ENCODE measurements at places on chromosomes 2 and 18.

DNA sequence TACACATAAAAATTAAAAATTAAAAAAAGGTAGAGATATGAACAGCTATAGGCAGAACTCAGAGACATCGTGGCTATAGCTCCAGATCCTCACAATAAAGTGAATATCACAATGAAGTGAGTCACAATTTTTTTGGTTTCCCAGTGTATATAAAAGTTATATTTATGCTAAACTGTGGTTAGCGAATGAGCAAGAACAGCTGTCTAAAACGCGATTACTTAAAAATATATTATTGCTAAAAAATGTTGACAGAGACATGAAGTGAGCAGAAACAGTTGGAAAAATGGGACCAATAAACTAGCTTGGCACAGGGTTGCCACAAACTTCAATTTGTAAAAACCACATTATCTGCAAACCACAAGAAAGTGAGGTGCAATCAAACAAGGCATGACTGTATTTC, 551.7 kb upstream of the NETO1 start:
- no peak for DNase-seq

DNA sequence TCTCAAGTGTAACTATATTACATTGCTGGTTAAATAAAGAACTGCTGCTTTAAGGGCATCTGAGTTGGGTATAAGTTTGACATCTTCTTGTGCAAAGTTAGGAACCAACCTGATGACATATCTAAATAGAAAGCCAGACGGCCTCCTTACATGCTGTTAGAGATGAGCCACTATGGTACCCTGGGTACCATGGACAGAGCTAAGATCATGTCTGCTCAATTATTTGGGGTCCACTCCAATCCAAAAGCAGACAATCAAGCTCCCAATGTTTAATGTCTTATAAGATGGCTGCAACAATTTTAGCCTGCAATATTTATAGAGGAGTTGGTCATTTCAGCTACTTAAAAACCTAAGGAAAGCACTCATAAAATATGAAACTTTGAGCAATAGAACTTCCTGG, 86.2 kb downstream of the UPP2 start:
- DNase-seq, result no peak

- no peak for DNase-seq
Observed at GRCh38 chr2:31429759-31430438, 15.4 kb upstream of the XDH start.

DNA sequence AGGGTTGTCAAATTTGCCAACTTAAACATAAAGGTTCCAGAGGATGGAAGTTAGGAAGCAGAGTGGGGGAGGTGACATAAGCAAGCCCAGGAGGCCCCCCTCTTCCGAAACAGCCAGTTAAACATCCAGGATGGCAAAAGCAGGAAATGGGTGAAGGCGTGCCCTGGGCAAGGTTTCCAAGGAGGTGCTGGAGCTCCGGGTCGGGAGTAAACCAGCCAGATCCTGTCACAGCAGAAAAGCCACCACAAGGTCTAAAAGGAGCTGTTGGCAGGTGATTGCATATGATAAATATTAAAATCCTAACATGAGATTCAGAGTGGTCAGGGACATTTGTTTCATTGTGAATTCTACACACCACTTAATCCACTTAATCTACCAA, 572.2 kb upstream of the SALL3 start:
- DNase-seq, result no peak

- no peak for DNase-seq
Observed at GRCh38 chr2:45585267-45585861, 25.7 kb downstream of the SRBD1 start.

DNA sequence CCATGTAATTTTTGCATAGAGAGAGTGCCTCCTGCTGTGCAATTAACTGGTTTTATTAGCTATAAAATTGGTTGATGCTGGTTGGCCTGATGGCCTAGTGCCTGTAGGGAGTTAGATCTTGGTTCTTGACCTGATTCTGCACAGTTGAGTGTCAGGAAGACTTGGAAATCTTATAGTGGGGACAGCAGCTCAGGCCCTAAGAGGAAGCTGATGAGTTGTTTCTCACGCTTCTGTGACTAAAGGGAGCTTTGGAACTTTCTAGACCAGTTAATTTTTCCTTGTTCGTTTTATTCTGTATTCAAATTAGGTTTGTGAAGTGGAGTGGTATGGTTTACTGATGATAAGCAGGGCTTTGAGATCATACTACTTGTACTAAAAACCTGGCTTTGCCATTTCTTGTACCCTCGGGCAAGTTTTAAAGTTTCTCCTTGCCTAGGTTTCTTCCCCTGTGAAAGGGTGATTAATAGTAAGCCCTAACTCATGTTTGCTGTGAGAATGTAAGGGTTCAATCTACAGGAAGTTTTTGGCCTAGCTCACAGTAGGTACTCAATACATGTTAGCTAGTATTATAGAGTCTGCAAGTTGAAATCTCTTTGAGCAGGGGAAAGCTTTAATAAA, 82.1 kb downstream of the MAP3K20 start:
- no peak for DNase-seq

DNA sequence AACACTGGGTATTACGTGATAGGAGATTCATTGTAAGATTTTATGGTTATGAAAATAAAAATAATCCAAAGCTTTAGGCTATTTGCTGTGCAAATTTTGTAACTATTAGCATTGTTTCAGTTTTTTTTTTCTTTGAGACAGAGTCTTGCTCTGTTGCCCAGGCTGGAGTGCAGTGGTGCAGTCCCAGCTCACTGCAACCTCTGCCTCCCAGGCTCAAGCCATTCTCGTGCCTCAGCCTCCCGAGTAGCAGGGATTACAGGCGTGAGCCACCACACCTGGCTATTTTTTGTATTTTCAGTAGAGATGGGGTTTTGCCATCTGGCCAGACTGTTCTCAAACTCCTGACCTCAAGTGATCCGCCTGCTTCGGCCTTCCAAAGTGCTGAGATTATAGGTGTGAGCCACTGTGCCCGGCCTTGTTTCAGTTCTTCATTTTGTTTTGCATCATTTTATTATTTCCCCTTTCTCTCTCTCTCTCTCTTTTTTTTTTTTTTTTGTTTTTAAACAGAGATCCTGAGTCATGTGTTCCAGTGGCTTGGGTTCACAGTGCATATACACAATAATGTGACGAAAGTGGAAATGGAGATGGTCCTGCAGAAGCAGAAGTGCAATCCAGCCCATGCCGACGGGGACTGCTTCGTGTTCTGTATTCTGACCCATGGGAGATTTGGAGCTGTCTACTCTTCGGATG, 25.8 kb downstream of the CASP10 start:
- DNase-seq, result no peak

- no peak for DNase-seq
Observed at GRCh38 chr2:12083713-12084419, 337.4 kb downstream of the LPIN1 start.

- no peak for DNase-seq
Observed at GRCh38 chr2:27427863-27428212, 593 bp upstream of the NRBP1 start.

- no peak for DNase-seq
Observed at GRCh38 chr2:3440477-3440876, 61.0 kb downstream of the TRAPPC12 start.

DNA sequence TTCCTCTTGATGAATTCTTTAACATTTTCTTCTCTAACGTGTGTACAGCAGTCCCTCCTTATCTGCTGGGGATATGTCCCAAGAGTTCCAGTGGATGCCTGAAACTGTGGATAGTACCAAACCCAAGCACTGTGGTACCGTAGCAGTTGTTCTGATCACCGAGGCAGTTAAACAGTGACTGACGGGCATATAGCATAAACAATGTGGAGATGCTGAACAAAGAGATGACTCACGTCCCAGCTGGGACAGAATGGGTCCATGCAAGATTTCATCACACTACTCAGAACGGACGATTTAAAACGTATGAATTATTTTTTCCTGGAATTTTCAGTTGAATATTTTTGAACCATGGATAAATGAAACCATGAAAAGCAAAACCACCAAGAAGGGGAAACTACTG, 54.5 kb upstream of the SPAG16 start:
- no peak for DNase-seq

DNA sequence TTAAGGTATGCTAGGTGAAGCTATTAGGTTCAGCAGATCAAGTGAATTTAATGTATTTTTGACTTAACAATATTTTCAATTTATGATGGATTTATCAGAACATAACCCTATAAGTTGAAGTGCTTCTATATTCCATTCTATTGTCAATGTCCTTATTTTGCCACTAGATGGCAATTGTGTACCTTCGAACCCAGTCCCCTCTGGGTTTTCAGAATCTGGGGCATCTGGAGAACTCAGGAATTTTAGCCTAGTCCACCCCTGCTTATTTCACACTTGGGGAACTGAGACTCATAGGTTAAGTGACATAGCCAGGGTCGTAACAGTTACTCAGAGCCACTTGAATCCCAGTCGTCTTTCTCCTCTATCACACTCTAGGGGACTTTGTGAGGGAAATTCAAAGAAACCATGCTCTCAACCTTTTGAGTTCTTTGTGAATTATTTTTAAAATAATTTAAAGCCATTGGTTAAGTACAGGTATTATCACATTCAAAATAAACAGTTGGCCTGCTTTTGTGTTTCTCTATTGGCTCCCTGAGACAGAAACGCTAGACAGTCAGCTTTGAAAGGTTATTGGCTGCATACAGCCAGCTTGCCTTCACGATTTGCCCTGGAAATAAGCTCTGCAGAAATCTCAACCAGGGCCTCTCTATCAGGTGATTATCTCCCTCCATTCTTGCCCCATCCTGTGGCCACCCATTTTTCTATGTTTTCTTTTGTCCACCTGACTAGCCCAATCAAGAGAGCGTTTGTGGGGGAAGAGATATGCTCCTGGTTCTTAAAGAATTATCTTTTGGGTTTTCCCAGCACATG, 145.0 kb downstream of the TTC27 start:
- no peak for DNase-seq

DNA sequence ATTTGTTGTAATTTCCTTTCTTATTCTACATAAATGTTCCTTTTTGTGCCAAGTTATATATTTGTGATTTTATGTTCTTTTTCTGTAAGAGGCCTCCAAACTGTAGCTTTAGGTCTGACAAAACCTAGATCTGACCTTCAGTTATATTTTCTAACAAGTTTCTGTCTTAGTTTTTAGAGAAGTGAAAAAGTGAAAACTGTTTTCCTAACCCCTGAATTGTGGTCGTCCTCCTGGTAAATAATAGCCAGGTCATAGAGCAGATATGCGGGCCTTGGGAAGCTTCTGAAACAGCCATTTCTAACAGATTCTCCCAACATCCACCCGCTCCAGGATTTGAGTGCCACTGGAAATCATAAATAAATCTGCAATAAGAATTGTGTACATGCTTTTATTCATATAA, 398.4 kb upstream of the CWC22 start:
- no peak for DNase-seq

- DNase-seq, result no peak
Observed at GRCh38 chr2:184215745-184216144, 382.6 kb upstream of the ZNF804A start.

- DNase-seq, result no peak
Observed at GRCh38 chr2:23590241-23590869, 205.4 kb downstream of the KLHL29 start.

DNA sequence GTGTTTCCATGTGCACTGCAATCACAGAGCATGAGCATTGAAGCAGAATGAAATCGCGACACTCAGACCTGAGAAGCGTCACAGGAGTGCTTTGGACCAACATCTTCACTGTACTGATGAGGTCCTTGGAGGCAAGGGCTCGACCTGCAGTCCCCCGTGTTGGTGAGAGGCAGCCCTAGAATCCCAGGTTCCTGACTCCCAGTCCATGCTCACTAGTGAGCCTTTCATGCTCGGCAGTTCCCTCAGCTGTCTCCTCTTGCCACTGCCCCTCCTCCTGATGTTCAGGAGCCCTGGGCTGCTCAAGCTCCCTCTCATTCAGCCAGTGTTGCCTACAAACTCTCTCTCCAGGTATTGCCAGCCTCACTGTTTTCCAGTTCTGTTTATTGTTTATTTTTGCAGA, 291.4 kb downstream of the DYSF start:
- DNase-seq, result no peak

DNA sequence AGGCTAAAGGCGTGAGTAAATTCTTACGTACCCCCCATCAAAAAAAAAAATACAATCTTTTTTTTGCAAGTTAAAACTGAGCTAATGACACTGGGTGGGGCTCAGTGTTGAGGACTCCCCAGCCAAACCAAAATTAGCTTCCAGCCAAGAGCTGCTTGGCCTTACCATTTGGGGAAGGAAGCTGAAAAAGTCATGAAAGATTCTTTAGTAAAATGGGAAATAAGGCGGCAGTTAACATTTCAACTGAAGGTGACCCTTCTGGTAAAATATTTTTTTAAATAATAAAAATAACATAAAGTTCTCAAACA, 16.4 kb downstream of the SMAD7 start:
- no peak for DNase-seq

- no peak for DNase-seq
Observed at GRCh38 chr2:239114119-239114581, 266.3 kb downstream of the TWIST2 start.

- DNase-seq, result no peak
Observed at GRCh38 chr2:38596229-38596628, 6.5 kb downstream of the HNRNPLL start.

DNA sequence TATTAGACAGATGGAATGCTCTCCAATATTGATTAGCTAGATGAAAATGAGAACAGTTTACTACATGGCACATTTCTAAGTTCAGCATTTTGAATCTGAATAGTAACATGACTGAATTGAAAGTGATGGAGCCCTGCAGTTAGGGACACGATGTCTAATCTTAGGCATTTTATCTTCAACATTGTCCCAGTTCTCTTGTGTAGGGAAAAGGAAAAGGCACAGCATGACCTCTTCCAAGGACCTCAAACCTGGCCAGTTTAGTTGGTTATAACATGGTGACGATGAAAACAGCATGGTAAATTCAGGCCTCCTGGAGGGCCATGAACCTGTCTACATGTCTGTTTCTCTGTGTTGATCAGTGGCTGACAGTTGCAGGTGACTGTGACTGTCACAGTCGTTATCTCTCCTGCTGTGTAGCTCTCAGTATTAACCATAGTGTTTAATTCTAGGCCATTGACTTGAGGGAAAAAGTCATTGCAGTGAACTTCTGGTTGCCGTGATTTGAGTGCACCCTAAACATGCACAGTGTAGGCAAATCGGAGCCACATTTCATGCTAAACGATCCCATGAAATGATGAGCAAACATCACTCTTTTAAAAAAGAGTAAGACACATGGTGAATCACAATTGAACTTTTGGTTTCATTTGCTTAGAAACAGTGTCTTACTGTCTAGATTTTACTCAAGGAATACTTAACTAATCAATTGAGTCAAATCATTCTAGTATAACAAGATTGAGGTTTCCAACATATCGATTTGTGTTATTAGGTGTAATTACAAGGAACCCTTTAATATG, 129.7 kb downstream of the PHLPP1 start:
- no peak for DNase-seq

- DNase-seq, result no peak
Observed at GRCh38 chr18:55858661-55859515, 270.9 kb upstream of the TCF4 start.

DNA sequence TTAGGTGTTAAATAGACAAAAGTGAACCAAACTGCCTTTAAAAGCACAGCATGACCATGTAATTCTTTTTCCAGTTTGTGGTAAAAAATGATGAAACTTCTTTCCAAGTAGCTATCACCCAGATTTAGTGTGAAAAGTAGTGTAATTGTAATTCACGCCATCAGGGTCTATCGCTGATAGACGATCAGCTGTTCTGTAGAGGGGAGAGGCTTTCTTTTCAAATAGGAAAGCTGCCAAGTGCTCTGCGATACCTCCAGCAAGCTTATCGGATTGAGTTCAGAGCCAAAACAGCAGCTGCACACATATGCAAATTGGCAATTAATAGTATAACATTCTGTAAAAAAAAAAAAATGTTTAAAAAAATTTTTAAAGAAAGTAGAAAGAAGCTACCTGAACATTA, 61.9 kb upstream of the PSMD14 start:
- no peak for DNase-seq
